ENCODE measurements at places on chromosomes 1 and 21.

DNA sequence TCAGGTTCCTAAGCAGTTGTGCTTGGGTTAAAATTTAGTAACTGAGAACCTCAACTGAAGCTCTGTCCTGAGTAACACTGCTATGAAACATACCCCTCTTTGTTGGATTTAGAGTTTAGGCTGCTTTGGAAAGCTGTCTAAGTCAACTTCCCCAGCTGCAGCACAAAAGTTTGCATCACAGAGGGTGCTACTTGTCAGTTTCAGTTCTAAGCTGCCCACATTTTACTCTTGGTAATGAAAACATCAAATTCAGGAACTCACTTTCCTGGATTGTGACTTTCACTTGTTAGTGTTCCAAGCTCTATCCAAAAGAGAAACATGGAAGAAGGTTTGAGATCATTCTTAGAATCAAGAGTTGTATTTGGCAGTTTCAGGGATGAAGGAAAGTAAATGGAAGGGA, 191.7 kb upstream of the NFIA start:
- no peak for DNase-seq

DNA sequence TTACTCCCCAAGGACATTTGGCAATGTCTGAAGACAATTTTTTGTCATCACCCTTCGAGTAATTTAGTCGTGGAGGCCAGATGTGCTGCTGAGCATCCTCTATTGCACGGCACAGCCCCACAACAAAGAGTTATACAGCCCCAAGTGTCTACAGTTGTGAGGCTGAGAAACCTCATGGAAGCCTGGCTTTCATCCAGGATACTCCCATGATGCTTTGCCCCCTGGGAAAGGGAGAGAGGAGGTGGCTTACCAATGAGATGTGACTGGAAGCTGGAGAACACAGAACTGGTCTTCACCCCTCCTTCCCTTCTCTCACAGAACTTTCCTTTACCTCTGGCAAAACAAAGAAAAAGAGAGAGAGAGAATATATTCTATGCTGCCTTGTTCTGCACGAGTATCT, 150.9 kb upstream of the VAMP3 start:
- no peak for DNase-seq

DNA sequence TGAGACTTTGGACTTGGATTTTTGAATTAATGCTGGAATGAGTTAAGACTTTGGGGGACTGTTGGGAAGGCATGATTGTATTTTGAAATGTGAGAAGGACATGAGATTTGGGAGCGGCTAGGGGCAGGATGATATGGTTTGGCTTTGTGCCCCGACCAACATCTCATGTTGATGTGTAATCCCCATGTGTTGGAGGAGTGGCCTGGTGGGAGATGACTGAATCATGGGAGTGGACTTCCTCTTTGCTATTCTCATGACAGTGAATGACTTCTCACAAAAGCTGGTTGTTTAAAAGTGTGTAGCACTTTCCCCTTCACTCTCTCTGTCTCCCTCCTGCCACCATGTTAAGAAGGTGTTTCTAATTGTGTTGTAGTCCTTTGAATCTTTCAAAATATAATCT, 9.3 kb upstream of the PHGDH start:
- DNase-seq, result no peak

DNA sequence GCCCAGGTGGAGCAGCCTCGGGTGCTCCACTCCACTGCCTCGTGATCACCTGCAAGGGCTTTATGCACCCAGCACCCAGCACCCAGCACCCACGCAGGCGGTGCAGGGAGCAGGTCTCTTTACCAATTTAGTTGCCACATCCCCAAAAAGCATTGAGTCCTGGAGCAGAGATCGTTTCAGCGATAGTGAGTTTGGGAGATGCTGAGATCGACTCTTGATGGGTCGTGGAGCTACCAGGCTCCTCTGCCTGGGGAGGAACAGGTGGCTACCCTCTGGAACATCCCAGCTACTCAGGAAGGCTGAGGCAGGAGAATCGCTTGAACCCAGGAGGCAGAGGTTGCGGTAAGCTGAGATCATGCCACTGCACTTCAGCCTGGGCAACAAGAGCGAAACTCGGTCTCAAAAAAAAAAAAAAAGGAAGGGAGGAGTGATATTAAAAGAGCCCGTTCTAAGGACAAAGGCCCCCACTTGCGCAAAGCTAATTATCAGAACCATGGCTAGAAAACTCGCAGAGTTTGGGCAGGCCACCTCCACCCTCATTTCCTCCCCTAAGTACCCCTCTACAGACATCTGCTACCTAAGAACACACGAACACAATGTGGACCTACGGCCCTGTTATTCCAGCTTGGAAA, 106.5 kb upstream of the SLC45A1 start:
- no peak for DNase-seq

DNA sequence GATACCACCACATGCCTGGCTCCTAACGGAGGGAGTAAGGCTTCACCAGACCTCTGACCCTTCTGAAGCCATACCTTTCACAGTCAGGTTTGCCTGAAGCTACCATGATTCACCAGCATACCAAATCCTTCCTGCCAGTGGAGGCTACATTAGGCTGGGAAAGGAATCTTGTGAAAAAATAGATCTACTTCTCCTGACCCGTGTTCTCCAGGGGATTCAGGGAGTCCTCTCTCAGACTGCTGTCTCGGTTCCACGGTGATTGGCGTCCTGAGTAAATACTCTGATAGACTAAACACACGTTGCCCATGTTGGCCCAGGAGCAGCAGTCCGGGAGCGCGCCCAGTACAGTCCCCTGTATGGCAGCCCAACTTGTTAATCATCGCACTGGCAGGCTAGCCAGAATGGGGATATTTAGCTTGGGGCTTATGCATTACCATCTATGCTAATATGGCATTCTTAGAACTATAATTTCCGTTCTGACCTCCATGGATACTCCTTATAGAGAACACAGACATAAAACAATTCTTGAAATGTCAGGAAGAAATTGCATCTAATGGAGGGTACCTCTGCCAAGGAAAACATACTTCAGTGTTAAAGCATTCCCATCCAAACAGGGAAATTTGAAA, 173.2 kb downstream of the ROR1 start:
- no peak for DNase-seq

DNA sequence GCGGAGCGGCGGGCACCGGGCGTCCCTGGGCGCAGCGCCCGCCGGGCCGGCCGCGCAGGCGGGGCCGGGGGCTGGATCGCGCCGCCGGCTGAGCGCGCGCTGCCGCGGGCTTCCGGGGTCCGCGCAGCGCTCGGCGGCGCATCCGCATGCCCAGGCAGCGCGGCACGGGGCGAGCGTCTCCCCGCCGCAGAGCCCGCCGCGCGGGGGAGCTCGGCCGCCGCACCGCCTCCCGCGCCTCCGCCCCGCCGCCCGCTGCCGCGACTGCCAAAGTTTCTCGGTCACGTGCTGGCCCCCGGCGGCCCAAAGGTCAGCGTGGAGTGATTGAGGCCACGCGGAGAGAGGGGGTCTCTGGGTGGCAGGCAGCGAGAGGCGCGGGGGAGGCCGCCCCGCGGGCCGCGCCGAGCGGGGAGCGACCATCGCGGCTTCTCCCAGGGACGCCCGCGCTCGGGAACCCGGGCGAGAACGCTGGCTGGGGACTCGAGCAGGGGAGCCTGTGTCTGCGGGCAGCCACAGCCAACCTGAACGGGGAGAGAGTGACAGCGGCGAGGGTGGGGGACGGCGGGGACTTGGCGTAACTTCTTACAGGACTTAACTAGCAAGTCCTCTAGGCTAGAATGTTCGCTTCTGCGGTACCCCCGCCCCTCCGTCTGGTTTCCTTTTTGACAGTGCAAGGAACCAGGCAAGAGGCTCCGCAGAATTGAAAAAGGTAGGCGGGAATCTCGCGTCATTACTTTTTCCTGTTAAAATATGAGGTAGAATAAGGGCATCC, at the start of gene ILDR2:
Gene ILDR2 (minus strand): TSS at position 180 of the 769 bp plus-strand sequence. CDS start 272 bp downstream, outside the sequence.
- DNase-seq, result peak; percentile 11

DNA sequence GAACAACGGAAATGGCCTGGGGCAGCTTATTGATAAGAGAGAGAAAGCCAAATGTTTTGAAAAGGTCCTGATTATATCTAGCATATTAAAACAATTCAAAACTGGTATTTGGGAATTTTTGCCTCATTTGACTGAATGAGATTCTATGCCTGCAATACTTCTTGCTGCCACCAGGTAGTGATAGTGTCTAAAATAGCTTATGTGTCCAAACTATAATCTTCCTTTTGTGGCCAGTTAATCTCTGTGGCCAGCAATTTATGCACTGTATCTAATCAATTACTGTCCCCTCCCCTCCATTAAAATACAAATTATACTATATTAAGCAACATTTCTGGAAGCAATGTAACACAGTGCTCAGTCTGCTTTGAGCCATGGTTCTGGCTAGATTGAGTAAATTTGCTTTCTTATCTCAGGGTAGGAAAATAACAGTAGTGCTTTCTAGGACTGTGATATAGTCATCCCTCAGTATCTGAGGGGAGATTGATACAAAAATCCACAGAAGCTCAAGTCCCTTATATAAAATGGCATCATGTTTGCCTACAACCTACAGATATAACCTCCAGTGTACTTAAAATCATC, 91.8 kb downstream of the FOXD2 start:
- no peak for DNase-seq

GRCh38 chr1:59696421-59697115, 118.2 kb upstream of the HOOK1 start:
- no peak for DNase-seq

- no peak for DNase-seq
Measured at GRCh38 chr1:200699871-200700270, 30.2 kb upstream of the DDX59 start.

GRCh38 chr1:95407131-95407885, 173.3 kb downstream of the RWDD3 start:
- no peak for DNase-seq

- DNase-seq, result no peak
Measured at GRCh38 chr21:42039470-42039901, 29.3 kb upstream of the ZBTB21 start.

DNA sequence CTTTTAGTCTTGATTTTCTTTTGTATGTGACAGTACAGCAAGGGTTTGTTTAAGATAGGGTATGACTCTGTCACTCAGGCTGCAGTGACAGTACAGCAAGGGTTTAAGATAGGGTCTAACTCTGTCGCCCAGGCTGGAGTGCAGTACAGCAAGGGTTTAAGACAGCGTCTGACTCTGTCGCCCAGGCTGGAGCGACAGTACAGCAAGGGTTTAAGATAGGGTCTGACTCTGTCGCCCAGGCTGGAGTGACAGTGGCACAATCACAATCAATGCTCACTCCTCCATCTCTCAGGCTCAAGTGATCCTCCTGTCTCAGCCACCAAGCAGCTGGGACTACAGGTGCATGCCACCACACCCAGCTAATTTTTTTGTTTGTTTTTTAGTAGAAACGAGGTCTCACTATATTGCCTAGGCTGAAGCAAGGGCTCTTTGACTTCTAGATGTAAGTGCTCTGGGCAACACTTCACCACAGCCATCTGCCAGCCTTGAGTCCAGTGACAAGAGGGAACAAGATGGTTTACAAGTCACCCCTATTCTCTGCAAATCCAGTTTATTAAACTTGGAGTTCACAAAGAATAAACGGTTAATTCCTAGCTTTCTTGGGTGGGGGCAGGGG, 965 bp upstream of the SH2D5 start:
- DNase-seq, result no peak

DNA sequence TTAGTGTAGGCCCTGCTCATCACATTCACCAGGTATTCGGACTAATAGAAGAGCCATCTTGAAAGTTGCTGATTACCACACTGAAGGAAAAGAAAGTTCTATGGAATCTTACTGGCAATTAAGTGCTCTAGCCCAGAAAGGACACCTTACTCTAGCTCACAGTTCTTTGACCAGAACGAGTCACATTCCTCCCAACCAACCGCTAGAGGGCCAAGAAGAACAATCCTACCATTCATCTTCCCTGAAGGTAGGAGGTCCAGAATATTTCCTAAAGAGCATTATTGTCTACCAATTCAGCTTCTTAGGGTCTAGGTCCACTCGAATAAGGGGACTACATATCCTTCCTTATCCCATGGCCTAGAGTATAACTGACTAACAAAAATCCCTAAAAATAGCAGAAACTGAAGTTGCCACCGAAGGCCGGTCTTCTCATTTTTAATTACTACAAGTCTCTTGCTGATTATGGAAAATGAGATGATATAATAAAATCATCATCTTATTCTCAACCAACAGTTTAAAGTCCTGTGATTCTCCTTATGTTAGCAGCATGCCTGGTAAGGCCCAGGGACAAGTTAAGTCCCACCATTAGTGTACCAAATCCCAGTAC, 2.7 kb upstream of the FMO1 start:
- no peak for DNase-seq

- no peak for DNase-seq
Measured at GRCh38 chr1:154407198-154408091, 2.3 kb downstream of the IL6R start.

- no peak for DNase-seq
Measured at GRCh38 chr1:86703696-86704457, 499 bp upstream of the SH3GLB1 start.

DNA sequence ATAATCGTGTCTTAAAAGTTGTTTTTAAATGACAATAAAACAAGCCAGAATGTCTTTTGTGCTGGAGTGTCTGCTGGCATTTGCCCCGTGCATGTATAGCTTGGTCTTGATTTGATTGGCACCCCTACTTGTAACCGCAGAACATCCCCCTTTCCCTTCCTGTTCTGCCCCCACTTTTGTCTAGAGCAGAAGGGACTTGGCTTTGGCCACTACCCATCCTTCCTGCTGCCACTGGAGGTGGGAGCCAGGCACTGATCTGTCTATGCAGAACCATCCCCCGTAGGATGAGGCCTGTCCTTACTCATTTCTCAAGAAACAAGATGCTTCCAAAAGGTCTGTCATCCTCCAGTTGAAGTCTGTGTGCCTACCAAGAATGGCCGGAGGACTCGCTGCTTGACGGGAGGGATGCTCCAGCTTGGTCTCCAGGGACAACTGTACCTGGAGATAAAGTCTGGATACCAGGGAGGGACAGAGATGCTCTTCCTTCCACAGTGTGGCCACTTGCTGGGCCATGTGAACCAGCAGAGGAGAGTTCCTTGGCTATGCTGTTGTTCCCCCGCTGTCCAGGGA, 1.1 kb upstream of the SLC27A3 start:
- no peak for DNase-seq

- no peak for DNase-seq
Measured at GRCh38 chr1:225660544-225660946, 7.6 kb upstream of the ENAH start.

DNA sequence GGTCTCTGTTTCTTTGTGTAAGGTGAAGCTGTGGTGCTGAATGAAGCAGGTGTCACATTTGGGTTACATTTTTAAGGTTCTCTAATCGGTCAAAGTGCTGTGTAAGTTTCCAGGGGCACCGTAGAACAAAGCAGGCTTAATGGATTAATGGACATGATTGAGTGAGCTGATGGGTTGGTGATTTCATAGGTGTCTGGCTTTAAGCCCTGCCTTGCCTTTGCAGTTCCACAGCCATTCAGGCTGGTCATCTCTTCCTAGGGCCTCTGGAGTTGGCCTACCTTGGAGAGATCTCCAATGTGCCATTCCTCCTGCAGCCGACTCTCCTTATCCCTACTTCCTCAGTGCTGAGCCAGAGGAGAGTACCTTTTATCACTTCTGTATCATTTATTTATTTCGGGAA, 15.2 kb downstream of the GALNT2 start:
- DNase-seq, result no peak

GRCh38 chr1:57421806-57422205, 2.1 kb downstream of the DAB1 start:
- DNase-seq, result no peak
